ENCODE measurements at places on chromosomes 7 and 10. TPM values are rescaled to one million over a fixed set of nuclear protein-coding genes. Genes with fewer than 3 reads are reported as not detected.
A peak's percentile ranks its signal among the peaks of the same experiment; 100 is the strongest.

DNA sequence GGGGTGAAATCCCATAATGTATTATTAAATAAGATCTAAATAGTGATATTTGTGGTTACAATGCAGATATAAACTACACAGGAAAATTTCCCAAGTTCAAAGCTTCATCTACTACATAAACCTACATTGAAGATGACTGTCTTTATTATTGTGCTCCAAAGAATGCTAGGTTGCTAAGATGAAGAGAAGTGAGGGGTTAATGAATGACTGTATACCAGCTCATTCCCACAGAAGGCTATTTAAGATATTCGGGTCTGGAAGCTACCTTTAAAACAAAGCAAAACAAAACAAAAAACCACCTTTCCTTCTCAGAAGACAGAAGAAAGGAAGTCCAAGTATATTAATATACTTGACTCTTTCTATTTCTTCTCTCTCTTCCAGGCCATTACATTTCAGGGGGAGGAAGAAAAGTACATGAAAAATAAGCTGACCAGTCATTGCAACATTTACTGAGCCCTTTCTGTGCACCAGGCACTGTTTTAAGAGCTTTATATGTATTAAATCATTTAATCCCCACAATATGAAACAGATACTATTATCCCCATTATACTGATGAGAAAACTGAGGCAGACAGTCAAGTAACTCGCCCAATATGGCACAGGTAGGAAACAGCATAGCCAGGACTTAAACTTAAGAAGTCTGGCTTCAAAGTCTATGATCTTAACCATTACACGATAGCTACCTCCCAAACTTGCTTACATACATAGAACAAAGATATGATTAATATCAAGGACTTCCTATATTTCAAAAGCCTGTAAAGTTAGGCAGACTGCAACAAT lies 48.1 kb downstream of the TNPO3 start:
- H3K36me3 ChIP-seq: peaks cover 8% of the 10 kb centered on the region
- no peak overlapping the region for H3K27ac ChIP-seq

DNA sequence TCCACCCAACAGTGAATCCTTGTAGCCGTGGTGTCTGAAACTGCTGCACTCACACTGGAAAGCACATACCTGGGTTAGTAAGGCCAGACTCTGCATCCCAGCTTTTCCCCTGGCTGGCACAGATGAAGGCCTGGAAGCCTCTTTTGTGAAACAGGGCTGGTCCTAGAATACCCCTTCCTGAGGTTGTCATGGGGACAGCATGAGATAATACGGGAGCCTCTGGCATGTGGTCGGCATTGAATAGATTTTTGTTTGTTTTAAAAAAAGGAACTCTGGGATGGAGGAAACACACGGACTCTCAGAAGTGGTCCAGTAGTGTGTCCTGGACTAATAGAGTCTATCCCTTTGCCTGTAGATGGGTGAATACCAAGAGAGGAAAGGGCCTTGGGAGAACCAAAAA lies 129.7 kb downstream of the TMEM178B start:
- H3K27me3 ChIP-seq: no peaks in the 10 kb centered on the region
- no peak for DNase-seq
- no peaks in the 10 kb centered on the region for H3K4me1 ChIP-seq
- H3K27ac ChIP-seq: no peak overlapping the region

DNA sequence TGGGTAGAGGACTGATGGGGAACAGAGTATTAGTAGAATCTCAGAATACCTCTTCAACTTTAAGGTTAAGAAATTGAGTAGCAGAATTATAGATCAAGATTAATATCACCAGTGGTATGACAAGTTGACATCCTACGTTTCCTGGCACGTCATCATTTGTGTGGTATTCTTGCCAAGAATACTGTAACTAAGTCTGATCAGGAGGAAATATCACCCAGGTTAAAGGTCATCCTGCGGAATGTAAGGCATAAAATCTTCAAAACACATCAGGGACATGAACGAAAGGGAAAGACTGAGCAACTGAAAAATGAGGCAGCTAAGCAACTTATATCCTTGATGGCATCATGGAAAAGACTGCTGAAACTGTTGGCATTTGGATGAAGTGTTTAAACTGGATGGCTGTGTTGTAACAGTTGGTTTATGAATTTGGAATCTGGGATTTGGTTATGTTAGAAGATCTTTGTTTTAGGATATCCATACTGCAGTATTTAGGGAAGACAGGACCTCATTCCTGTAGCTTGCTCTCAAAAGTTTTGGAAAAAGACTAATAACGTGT lies 86.1 kb downstream of the TRIM24 start:
- no peaks in the 10 kb centered on the region for H3K36me3 ChIP-seq
- H3K27me3 ChIP-seq: no peaks in the 10 kb centered on the region
- DNase-seq: no peak
- no peak overlapping the region for H3K4me3 ChIP-seq

GRCh38 chr10:69214666-69215131 lies 5.4 kb upstream of the HKDC1 start:
- no peaks in the 10 kb centered on the region for H3K36me3 ChIP-seq
- H3K4me1 ChIP-seq: peaks cover 11% of the 10 kb centered on the region
- H3K27ac ChIP-seq: no peak overlapping the region
- DNase-seq: no peak

DNA sequence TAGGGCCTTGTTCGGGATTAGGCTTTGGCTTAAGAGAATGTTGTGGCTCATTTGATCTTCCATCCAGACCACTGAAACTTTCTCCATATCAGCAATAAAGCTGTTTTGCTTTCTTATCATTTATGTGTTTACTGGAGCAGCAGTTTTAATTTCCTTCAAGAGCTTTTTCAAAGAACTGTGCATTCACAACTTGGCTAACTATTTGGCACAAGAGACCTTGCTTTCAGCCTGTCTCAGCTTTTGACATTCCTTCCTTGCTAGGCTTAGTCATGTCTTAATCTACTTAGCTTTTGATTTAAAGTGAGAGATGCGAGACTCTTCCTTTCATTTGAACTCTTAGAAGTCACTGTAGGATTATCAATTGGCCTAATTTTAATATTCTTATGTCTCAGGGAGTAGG lies 19.1 kb upstream of the AKR1B1 start:
- H3K4me1 ChIP-seq: peaks cover 13% of the 10 kb centered on the region
- no peaks in the 10 kb centered on the region for H3K27me3 ChIP-seq
- no peak overlapping the region for H3K27ac ChIP-seq
- DNase-seq: peak; percentile 42

DNA sequence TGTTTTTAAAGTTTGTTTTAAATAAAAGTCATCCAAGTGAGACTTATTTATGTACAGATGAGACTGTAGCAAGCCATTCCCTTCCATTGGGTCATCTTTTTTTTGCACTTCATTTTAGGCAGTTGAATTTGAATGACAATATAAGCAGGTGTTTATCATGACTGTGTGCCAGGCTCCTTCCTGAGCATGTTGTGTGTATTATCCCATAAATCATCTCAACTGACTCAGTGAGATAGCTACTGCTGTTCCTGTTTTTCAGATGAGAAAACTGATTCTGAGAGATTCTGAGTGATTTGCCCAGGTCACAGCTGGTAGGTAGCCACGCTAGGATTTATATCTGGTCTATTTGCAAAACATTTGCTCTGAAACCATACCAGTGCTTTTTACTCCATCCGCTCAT lies 11.7 kb downstream of the TMEM254 start:
- no peak for DNase-seq
- H3K27me3 ChIP-seq: no peaks in the 10 kb centered on the region
- H3K4me1 ChIP-seq: no peaks in the 10 kb centered on the region
- H3K36me3 ChIP-seq: no peaks in the 10 kb centered on the region

DNA sequence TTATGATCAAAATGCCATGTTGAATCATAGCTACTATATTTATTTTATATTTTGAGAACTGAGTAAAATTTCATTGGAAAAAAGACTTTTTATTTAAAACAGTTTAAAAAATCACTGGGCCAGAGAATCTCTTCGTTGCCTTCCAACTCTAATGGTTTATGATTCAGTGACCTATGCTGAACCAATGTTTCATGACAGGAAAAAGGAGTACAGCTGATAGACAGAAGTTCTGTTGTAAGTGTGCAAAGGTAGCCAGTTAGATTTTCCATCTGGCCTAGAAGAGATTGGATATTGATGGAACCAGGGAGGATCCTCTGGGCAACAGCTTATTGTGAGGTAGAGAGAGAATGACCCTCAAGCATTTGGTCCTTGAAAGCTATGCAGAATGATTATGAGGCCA lies 745.8 kb downstream of the SUGCT start:
- DNase-seq: peak; percentile 35
- H3K4me3 ChIP-seq: no peak overlapping the region
- no peaks in the 10 kb centered on the region for H3K36me3 ChIP-seq
- no peaks in the 10 kb centered on the region for H3K4me1 ChIP-seq
- H3K27ac ChIP-seq: no peak overlapping the region

GRCh38 chr10:13257621-13258140 lies 23.5 kb upstream of the UCMA start:
- no peak overlapping the region for H3K4me3 ChIP-seq
- H3K27me3 ChIP-seq: peaks cover 10% of the 10 kb centered on the region
- no peaks in the 10 kb centered on the region for H3K4me1 ChIP-seq
- no peak overlapping the region for H3K27ac ChIP-seq

DNA sequence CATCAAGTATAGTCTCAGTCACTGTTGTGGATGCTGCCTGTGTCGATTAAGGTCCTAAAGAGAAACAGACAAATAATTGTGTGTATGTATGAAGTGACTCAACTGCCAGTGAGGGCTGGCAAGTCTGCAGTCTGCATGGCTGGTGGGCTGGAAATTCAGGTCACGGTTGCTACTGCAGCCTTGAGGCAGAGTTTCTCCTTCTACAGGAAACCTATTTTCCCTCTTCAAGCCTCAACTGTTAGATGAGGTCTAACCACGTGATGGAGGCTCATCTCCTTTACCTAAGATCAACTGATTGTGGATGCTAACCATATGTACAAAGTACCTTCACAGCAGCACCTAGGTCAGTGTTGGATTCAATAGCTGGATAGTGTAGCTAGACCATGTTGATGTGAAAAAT lies 29.9 kb downstream of the MBL2 start:
- no peaks in the 10 kb centered on the region for H3K27me3 ChIP-seq
- no peaks in the 10 kb centered on the region for H3K4me1 ChIP-seq
- no peak overlapping the region for H3K4me3 ChIP-seq
- no peaks in the 10 kb centered on the region for H3K36me3 ChIP-seq
- DNase-seq: no peak

DNA sequence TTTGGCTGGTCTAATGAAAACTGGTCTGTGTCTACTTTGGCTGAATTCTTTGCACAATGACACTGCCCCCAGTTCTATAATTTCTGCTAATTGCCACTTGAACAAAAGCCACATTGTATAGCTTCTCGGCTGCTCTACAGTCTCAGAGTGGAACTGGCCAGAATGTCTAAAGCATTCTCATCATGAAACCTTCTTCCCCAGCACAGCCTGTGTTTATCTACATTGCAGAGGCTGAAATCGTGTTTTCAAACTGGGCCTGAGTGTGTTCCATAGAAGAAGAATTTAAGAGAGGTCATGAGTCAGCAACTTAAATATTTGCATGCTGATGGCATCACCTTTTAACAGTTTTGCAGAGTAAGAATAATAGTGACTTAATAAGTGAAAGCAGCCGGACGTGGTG lies 177.2 kb downstream of the BUB3 start:
- H3K4me1 ChIP-seq: no peaks in the 10 kb centered on the region
- H3K27me3 ChIP-seq: no peaks in the 10 kb centered on the region
- H3K27ac ChIP-seq: no peak overlapping the region
- H3K36me3 ChIP-seq: no peaks in the 10 kb centered on the region

GRCh38 chr10:35784751-35785150 lies 142.7 kb upstream of the FZD8 start:
- H3K27ac ChIP-seq: no peak overlapping the region
- no peak overlapping the region for H3K4me3 ChIP-seq
- H3K4me1 ChIP-seq: peaks cover 20% of the 10 kb centered on the region
- no peaks in the 10 kb centered on the region for H3K36me3 ChIP-seq
- no peaks in the 10 kb centered on the region for H3K27me3 ChIP-seq
- DNase-seq: no peak

GRCh38 chr10:23055424-23056185 lies 39.8 kb upstream of the MSRB2 start:
- DNase-seq: no peak
- H3K4me1 ChIP-seq: no peaks in the 10 kb centered on the region
- no peak overlapping the region for H3K27ac ChIP-seq
- H3K36me3 ChIP-seq: no peaks in the 10 kb centered on the region
- no peak overlapping the region for H3K4me3 ChIP-seq

- H3K27ac ChIP-seq: no peak overlapping the region
- no peak overlapping the region for H3K4me3 ChIP-seq
- H3K27me3 ChIP-seq: no peaks in the 10 kb centered on the region
- no peaks in the 10 kb centered on the region for H3K36me3 ChIP-seq
- H3K4me1 ChIP-seq: no peaks in the 10 kb centered on the region
Measured at GRCh38 chr7:14048889-14049288, 59.4 kb upstream of the ETV1 start.

DNA sequence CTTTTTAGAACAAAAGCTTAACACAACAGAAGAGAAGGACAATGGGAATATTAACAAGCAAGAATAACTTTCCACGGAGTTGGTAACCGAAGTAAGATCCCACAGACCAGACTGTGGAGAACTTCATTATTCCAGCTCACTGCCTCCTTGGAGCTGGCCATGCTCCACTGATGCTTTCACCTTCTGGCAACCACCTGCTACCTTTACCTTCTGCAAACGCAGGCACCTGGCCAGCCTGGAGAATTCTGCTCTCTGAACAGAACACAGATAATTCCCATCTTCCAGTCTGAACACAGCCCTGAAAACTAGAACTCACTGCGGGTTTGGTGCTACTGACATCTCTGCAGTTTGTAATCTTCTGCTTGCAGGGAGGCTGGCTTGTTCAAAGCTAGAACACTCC lies 66.5 kb downstream of the JAZF1 start:
- H3K27me3 ChIP-seq: no peaks in the 10 kb centered on the region
- H3K36me3 ChIP-seq: no peaks in the 10 kb centered on the region
- H3K4me3 ChIP-seq: no peak overlapping the region
- H3K4me1 ChIP-seq: peaks cover 19% of the 10 kb centered on the region
- no peak for DNase-seq

DNA sequence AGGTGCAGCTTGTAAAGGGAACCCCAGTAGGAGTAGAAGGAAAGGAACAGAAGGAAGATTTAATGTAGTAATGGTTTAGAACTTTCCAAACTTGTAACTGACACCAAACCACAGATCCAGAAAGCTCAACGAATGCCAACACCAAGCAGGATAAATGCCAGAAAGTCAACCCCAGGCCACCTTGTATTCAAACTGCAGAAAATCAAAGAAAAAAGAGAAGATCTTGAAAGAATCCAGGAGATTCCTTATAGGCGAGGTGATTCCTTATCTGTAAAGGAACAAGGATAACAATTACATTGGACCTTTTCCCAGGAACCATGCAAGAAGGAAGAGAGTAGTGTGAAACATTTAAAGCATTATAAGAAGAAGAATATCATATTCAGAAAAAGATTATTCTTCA lies 93.6 kb downstream of the NKX6-2 start:
- H3K27ac ChIP-seq: no peak overlapping the region
- 0 out of 2 replicates have a peak, but pooled peaks cover 3% of the 10 kb centered on the region for H3K36me3 ChIP-seq
- no peaks in the 10 kb centered on the region for H3K27me3 ChIP-seq
- DNase-seq: no peak
- H3K4me1 ChIP-seq: no peaks in the 10 kb centered on the region

- no peaks in the 10 kb centered on the region for H3K36me3 ChIP-seq
- peaks cover 22% of the 10 kb centered on the region for H3K4me1 ChIP-seq
- no peak for DNase-seq
- no peak overlapping the region for H3K4me3 ChIP-seq
- H3K27me3 ChIP-seq: no peaks in the 10 kb centered on the region
Measured at GRCh38 chr10:3761904-3762303, 23.1 kb downstream of the KLF6 start.

Gene YWHAG
- total RNA-seq: 56.0 TPM

Gene ARHGAP12
- 47.3 TPM for total RNA-seq

Gene GHRHR
- not detected for total RNA-seq

Gene NUB1
- 43.4 TPM for total RNA-seq

Gene TBXAS1
- not detected for total RNA-seq

Gene PWWP2B
- total RNA-seq: 5.8 TPM

Gene MINDY3
- 38.2 TPM for total RNA-seq

Gene PLXDC2
- 2.3 TPM for total RNA-seq

Gene CFAP69
- 6.9 TPM for total RNA-seq

Gene LRRC18
- total RNA-seq: not detected

Measured in GM23248 (cell line).